ENCODE measurements at places on chromosomes 16 and 17.

DNA sequence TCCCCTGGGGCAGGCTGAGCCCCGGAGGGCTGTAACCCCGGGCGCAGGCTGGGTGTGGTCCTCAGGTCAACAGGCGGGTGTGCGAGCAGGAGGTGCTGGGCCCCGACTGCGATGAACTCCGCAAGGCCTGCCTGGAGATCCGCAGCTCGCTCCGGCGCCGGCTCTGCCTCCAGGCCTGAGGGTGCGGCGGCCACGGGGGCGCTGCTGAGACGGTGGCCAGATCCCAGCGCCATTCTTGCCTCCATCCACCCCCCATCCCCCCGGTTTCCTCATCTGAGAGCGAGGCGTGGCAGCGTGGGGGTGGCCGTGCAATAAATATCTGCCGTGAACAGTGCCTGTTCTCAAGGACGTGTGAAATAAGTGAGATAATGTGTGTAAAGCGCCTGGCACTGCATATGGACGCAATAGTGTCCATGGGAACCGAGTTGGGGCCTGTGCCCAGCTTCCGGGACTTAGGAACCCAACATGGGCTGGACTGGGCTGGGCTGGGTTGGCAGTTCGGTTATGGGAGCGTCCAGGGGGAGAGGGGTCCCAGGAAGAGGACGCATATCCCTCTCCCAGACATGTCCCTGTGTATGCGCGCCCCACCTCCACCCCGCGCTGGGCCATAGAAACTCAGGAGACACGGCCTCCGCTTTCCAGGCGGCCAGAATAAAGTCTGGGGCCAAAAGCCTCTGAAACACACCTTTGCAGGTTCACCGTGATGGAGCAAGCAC, 15.0 kb downstream of the ZNF213 start:
- DNase-seq: no peak

DNA sequence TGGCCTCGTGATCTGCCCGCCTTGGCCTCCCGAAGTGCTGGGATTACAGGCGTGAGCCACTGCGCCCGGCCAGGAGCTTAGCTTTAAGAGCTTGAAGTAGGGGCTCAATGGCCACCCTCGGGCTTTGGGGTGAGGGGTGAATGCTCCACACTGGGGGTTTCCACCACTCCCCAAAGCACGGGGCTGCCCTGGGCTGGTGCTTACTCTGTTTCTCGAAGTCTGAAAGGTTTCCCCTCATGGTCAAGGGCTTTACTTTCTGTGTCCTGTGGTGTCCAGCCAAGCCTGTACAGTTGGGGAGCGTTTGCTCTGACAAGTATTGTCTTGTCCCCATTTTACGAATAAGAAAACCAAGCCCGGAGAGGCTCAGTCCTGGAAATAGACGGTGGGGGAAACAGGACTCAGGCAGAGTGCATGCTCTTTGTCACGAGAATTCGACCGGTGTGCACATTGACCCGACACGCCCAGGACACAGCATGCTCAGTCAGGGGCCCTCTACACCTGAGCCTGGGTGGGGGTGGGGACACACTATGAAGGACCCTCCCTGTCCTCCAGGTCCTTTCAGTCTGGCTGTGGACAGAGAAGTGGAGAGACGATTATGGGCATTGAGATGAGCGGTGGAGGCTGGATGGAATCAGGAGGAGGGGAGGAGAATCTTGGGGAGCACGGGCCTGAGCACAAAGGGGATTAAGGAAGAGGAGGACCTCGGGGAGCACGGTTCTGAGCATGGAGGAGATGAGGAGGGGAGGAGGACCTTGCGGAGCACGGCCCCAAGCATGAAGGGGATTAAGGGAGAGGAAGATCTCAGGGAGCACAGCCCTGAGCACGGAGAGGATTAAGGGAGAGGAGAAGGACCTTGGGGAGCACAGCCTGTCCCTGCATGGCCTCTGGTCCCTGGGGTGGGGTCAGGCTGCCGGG, 7.5 kb downstream of the CD7 start:
- no peak for DNase-seq

- DNase-seq: no peak
These were observed 16.4 kb downstream of the GJD3 start for GRCh38 chr17:40348136-40348504.

DNA sequence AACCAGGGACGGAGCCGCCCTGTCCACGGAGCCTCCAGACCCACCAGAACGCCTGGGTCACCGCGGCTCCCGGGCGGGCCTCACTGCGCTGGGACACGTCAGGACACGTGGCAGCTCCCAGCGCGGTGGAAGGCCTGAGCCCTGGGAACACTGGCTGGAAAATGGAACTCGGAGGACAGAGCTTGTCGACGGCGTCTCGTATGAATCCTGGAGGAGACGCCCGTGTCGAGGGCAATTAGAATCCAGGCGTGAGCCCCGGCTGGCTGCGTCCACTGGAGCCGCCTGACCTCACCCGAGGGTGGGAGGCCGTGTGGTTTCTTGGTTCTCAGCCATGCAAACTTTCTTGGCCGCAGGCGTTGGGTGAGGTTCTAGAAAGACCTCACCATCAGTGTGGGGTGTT, 173.9 kb downstream of the LAT start:
- no peak for DNase-seq

- no peak for DNase-seq
These were observed 22.0 kb upstream of the GINS2 start for GRCh38 chr16:85710732-85711131.

DNA sequence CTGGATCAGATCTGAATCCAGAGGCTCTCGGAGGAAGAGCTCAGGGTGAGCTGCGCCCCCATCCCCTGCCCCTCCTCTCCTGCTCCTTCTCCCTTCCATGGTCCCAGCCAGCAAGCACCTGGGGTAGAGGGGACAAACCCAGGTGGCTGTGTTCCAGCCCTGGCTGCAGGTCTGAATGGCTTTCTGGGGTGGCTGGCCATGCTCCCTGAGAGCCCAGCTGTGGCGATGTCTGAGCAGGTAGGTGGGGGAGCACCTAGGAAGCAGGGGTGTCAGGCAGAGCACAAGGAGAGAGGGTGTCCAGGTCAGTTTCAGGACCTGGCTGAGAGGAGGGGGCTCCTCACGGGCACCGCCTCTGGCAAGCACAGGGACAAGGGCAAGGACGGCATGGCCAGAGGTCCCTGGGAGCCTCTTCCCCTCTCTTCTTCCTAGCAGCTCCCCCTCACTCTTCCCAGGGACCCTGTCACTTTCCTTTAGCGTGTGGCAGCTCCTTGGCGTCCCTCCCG, 310.0 kb downstream of the SEC14L1 start:
- no peak for DNase-seq

GRCh38 chr17:81999587-81999975, 22.2 kb downstream of the ASPSCR1 start:
- no peak for DNase-seq

DNA sequence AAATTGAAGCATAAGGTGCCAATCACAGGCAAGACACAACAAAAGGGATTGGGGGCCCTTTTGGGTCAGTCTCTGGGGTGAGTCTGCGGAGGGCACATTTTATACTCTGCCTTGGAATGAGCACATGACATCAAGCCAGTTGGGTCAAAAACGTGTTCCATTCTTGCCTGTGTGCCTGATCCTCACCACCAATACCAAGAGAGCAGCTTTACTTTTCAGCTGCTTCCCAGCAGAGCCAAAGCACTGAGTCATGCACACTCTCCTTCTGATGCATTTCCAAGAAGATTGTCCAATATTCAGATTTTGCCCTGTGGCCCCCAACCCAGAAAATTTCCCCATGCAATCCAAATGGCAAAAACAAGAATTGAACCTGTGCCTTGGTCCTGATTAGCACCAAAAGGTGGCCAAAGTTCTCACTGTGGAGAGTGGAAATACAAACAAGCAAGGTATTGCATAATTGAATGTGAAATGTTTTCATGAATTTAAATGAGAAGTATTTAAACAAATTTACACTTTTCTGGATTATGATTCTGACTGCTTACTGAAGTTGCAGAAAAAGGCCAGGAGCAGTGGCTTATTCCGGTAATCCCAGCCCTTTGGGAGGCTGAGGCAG, 217.8 kb upstream of the SOX9 start:
- DNase-seq: no peak
